Endothelial cell of umbilical vein (primary cell): ENCODE measurements at places on chromosomes 2 and 18. TPM values are rescaled to one million over a fixed set of nuclear protein-coding genes. Genes with fewer than 3 reads are reported as not detected.

DNA sequence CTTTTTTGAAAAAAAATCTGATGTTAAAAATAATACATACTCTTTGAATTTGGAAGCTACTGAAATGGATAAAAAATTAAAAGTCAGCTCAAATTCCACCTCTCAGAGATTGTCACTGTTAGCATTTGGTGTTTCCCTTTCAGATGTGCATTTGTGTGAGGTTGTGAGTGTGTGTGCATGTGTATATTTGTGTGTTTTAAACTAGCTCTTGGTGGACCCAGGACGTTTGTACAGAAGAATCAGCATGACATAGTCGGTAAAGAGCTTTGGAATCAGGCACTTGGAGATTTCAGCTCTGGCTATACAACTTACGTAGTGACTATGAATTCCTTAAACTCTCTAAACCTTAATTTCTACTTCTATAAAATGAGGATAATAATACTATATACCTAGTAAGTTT lies 14.5 kb downstream of the SPATS2L start:
- no peak for DNase-seq

Gene NFATC1
- 26.8 and 30.0 TPM in 2 replicates for total RNA-seq

Gene GALNT13
- total RNA-seq = 0.18 TPM in 1 of 2 replicates, not detected in the other

GRCh38 chr2:68516051-68516955 lies 48.9 kb downstream of the APLF start:
- no peak for DNase-seq

Gene IKZF2
- total RNA-seq = 0.46 and 0.72 TPM in 2 replicates
